Activated naive CD4-positive, alpha-beta T cell (primary cell): ENCODE measurements at places on chromosomes 1 and 21.

- DNase-seq = no peak
Measured at GRCh38 chr1:1938613-1939295, 19.7 kb upstream of the TMEM52 start.

GRCh38 chr1:111139956-111140679, at the start of the genes CEPT1 and DRAM2:
Gene CEPT1 (plus strand): TSS chr1:111140223. CDS start chr1:111147715, 7,492 bp downstream.
Gene DRAM2 (minus strand): TSS chr1:111140093. CDS start chr1:111131554, 8,539 bp downstream.
- peak; percentile 85 for DNase-seq

DNA sequence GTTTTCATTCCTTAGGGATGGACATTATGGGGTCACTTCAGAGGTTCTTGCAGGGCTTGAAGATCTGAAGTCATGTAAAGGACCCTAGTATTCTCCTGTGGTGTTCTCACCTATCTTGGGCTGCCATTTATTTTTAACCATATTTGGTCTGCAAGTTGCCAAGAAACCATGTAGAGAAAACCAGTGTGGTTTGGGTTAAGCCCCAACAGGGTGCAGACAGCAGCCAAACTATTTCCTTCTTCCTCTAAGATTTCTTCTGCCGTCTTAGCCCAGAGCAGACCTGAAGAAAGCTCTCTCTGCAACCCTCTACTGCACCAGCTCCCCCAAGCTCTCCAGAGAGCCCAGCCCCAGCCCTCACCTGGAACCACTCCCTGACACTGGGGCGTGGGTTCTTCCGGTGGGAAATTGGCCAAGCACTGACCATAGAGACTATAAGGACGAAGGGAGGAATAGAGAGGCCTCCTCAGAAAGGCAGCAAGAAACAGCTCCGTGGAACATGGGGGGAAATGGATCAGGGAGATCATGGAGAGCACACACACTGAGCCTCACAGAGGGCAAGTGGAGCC, 136.6 kb downstream of the SYF2 start:
- no peak for DNase-seq

- DNase-seq = peak; percentile 63
Measured at GRCh38 chr1:229227298-229227919, 43.5 kb upstream of the RAB4A start.

DNA sequence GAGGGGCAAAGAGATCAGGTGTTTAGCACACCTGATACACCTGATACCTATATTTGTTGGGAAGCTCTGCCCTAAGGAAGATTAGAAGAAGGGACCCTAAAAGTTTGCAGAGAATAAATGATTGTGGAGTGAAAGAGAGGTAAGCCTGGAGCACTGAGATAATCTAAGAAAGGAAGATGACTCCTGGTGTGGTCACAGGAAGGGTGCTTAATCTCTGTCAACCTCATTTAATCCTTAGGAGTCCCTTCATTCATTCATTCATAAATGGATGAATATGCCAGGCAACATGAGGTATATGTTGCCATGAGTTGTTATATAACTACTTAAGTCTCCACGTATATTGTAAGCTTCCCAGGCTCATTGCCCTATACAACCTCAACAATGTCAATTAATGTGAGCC, 16.2 kb upstream of the MNDA start:
- DNase-seq = no peak

DNA sequence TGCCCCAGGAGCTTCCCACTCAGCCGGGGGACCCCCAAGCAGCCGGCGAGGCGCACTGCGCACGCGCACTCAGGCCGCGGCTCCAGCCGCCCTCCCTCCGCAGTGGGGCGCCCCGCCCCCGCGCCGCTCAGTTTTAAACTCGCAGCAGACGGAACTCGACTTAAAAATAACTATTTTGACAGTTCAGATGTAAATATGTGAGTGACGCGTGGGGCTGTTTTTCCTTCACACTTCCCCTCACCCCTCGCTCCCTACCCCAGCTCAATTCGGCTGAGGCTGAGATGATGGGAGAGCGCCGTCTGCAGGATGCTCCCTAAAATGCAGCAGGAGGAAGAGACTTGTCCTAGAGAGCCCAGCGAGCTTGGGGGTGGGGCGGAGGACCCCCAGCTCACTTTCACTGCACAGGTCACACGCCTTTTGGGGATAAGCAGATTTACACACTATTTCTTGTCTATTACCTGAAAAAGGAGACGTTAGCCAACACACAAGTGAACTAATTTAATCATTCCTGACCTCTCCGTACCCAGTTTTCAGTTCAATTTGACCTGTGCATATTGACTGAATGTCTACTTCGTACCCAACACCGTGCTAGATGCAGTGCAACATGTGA, 8.9 kb upstream of the LEMD1 start:
- DNase-seq = peak; percentile 25

- DNase-seq = no peak
Measured at GRCh38 chr1:90557706-90558105, 159.4 kb downstream of the BARHL2 start.

DNA sequence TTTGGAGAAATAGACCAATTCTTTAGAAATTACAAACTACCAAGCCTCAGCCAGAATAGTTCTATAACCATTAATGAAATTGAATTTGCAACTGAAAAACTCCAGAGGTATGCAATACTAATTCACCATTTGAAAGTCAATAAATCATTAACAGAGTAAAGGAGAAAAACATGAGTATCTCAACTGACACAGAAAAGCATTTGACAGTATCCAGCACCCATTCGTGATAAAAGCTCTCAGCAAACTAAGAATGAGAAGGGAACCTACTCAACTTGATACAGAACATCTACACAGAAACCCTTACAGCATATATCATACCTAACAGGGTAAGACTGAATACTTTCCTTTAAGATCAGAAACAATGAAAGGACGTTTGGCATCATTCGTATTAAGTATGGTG, 54.3 kb downstream of the ST6GALNAC5 start:
- no peak for DNase-seq
